Stimulated activated CD4-positive, alpha-beta T cell treated with anti-CD3 and anti-CD28 coated beads, Interleukin-4, amount 100 ng/mL, for 48 hours (primary cell): ENCODE measurements at places on chromosomes 2 and 18.

GRCh38 chr2:185790361-185790760, 51.8 kb downstream of the FSIP2 start:
- DNase-seq, result no peak

GRCh38 chr2:1742681-1743395, 1.5 kb downstream of the PXDN start:
- DNase-seq, result no peak

DNA sequence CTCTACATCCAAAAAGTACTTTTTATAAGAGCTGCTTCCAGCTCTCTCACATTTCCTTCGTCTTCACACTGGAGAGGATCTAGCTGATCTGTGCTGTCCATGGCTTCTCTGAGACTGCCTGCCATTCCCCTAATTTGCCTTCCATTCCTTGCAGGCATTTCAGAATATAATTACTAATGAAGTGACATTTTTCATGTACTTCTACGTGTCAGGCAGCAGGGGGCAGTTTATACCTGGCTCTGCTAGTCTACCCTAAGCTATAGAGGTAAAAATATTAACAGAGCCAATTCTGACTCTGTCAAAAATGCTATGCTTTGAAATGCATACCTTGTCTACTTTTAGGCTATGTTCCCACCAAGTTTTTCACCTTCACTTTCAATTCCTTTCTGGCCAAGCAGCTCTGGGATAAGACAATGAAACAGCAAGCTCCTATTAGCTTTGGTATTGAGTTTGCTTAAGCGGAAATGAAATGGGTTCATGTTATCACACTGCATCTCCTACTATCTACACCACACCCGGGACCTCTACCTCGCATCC, 81.9 kb downstream of the MEP1B start:
- peak; percentile 6 for DNase-seq

DNA sequence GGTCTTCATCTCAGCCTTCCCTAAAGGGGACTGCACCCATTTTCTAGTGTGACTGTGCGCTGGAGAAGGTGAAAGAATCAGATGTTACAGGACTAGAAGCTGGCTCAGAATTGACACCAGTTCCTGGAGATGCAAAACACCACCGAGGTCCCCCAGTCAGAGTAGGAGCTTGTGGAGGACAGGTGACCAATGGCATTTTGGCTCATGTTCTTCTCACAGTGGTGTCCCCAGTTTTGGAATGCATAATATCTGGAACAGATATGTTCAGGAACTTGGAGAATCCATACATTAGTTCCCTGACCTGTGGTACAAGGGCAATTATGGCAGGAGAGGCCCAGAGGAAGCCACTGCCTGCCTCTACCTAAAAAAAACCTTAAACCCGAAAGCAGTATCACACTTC, 66.3 kb downstream of the PSMG2 start:
- DNase-seq, result no peak

- no peak for DNase-seq
Observed at GRCh38 chr2:218014706-218015585, 12.2 kb upstream of the TNS1 start.

DNA sequence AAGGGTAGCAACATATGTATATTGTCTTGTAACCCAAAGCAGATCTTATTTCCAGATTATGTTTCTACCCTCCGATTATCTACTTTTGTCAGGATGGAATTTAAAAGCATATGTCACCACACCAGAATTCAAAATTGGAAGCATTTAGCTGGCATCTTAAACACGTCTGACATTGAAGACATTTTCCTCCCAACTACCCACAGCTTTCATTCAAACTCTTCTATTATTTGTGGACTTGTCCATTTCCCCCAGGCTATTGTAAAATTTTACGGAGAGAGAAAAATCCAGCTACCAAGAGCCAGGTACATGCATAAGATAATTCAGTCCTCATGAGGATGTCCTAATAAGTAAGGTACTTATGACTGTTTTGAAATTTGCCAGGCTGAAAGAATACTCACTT, 659.3 kb downstream of the LRRTM4 start:
- DNase-seq, result no peak

GRCh38 chr2:105125428-105125827, 87.6 kb downstream of the MRPS9 start:
- no peak for DNase-seq

- DNase-seq, result no peak
Observed at GRCh38 chr2:100184055-100184737, 41.8 kb upstream of the AFF3 start.

GRCh38 chr18:75678627-75679026, 251.1 kb upstream of the SMIM21 start:
- DNase-seq, result no peak

- DNase-seq, result no peak
Observed at GRCh38 chr2:29579495-29580169, 341.8 kb downstream of the ALK start.
